ENCODE measurements at places on chromosomes 2 and 18.

GRCh38 chr2:36476411-36476810, 120.8 kb downstream of the CRIM1 start:
- H3K36me3 ChIP-seq: peaks cover 7% of the 10 kb centered on the region
- H3K27ac ChIP-seq: no peak overlapping the region
- H3K4me1 ChIP-seq: no peaks in the 10 kb centered on the region
- DNase-seq: no peak

- no peaks in the 10 kb centered on the region for H3K4me1 ChIP-seq
- H3K4me3 ChIP-seq: no peak overlapping the region
- H3K36me3 ChIP-seq: no peaks in the 10 kb centered on the region
- no peak overlapping the region for H3K27ac ChIP-seq
Observed at GRCh38 chr2:146240391-146240790, 1604.4 kb upstream of the ACVR2A start.

DNA sequence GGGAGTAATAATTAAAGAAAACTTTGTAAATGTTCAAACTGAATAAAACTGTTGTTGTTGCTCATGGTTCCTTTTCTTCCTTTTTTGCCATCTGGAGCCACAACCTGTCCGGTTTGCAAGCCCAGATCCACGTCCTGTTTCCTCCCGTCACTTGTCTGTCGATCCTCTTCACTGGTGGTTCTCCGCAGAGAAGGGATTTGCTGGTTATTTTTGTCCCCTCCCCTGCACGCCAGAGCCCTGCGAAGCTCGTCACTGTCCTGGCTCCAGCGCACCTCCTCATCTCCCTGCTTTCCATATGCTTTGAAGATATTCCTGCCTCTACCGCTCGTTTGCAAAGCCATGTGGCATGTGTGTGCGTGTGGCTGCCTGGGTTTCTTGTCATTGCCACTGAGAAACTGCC, 461.4 kb downstream of the RNF144A start:
- no peaks in the 10 kb centered on the region for H3K27me3 ChIP-seq
- no peaks in the 10 kb centered on the region for H3K36me3 ChIP-seq
- H3K4me3 ChIP-seq: no peak overlapping the region
- DNase-seq: no peak

- H3K4me1 ChIP-seq: no peaks in the 10 kb centered on the region
- H3K27ac ChIP-seq: no peak overlapping the region
- no peak for DNase-seq
- H3K27me3 ChIP-seq: no peaks in the 10 kb centered on the region
- no peak overlapping the region for H3K4me3 ChIP-seq
Observed at GRCh38 chr18:27797484-27797883, 379.4 kb downstream of the CDH2 start.

- no peaks in the 10 kb centered on the region for H3K36me3 ChIP-seq
- no peak overlapping the region for H3K4me3 ChIP-seq
- H3K27ac ChIP-seq: no peak overlapping the region
- peaks cover 3% of the 10 kb centered on the region for H3K27me3 ChIP-seq
Observed at GRCh38 chr2:101466426-101466825, 8.5 kb downstream of the RFX8 start.

DNA sequence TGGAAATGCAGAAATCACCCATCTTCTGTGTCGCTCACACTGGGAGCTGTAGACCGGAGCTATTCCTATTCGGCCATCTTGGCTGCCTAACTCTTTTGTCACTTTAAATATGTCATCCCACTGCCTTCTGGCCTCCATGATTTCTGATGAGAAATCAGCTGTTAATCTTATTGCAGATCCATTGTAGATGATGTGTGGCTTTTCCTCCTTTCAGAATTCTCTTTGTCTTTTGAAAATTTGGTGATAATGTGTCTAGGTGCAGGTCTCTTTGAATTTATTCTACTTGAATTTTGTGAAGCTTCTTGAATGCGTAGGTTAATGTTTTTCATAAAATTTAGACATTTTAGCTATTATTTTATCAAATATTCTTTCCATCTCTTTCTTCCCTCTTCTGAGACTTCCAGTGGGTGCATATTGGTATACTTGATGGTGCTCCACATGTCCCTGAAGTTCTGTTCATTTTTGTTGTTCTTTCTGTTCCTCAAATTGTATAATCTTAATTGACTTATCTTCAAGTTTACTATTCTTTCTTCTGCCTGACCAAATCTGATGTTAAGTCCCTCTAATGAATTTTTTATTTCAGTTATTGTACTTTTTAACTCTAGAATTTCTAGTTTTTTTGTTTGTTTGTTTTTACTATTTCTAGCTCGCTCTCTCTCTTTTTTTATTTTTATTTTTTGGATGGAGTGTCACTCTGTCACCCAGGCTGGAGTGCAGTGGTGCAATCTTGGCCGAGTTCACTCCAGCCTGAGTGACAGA, 90.8 kb upstream of the DLX2 start:
- no peaks in the 10 kb centered on the region for H3K36me3 ChIP-seq
- no peaks in the 10 kb centered on the region for H3K4me1 ChIP-seq
- H3K4me3 ChIP-seq: no peak overlapping the region
- no peak overlapping the region for H3K27ac ChIP-seq
- DNase-seq: no peak

DNA sequence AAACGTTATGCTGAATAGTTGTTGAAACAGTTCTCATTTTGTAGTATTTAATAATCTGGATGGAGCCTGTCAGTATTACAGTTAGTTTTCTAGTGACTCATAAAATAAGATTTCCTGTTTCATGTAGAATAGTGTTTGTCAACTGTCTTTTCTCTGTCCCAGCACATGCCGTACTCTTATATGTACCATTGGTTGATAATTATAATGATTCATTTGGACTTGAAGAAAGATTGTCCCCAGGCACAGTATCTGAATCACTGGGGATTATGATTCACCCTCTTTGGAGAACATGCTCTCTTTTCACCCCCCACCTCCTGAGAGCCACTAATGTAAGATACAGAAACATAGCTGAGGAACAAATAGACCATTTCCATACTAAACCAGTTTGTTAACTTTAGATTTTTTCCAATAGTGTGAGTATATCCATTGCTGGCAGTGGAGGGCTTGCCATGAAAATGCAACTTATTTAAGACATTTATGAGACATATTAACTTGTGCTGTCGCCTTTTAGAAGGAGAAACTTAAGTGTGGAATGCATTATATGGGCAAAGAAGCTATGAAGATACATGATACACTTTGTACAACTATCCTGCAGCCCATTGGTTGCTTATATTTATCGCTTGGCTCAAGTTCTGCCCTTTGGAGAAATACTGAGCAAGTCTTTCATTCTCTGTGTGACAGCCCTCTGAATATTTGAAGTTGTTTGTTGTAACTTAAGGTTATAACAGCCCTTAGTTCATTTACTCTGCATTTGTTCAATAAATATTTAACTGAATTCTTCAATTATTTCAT, 12.4 kb downstream of the COPS8 start:
- DNase-seq: no peak
- H3K4me1 ChIP-seq: no peaks in the 10 kb centered on the region

- H3K27ac ChIP-seq: no peak overlapping the region
- no peaks in the 10 kb centered on the region for H3K4me1 ChIP-seq
- H3K4me3 ChIP-seq: no peak overlapping the region
- no peak for DNase-seq
Observed at GRCh38 chr2:17386771-17387170, 131.5 kb downstream of the RAD51AP2 start.

DNA sequence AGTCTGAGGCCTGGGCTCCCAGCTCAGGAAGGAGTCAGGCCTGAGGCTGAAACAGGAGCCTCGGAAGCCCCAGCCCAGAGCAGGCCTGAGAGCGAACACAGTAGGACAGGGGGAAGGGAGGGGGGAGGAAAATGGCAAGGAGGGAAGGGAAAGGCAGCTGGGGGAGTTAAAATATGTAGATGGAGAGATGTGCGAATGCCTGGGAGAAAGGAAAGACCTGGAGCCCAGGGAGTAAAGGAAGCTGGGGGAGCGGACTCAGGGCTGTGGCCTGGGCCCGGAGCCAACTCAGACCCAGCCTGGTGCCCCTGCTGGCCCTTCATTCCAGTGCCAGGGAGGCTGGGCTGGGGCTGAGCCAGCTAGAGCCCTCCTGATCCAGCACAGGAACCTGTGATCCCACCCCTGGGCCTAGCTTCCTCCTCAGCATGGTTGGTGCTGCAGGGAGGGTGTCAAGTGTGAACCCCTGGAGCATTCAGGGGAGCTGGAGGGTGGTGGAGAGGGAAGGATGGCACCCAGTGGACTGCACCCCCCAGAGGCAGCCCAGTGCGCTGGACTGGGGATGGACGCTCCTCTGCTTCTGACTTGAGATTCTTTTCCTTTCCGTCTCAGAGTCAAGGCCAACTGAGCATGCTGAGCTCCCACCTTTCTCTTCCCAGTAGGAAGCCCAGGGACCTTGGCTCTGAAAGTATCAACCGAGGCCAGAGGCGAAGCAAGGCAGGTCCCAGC, 46.3 kb downstream of the EMX1 start:
- H3K4me3 ChIP-seq: no peak overlapping the region
- H3K27me3 ChIP-seq: no peaks in the 10 kb centered on the region
- no peak for DNase-seq
- no peaks in the 10 kb centered on the region for H3K36me3 ChIP-seq
- no peak overlapping the region for H3K27ac ChIP-seq

GRCh38 chr2:238518172-238518820, 91.6 kb downstream of the ASB1 start:
- H3K4me1 ChIP-seq: no peaks in the 10 kb centered on the region
- no peak overlapping the region for H3K27ac ChIP-seq
- H3K4me3 ChIP-seq: no peak overlapping the region
- H3K27me3 ChIP-seq: peaks cover 14% of the 10 kb centered on the region

DNA sequence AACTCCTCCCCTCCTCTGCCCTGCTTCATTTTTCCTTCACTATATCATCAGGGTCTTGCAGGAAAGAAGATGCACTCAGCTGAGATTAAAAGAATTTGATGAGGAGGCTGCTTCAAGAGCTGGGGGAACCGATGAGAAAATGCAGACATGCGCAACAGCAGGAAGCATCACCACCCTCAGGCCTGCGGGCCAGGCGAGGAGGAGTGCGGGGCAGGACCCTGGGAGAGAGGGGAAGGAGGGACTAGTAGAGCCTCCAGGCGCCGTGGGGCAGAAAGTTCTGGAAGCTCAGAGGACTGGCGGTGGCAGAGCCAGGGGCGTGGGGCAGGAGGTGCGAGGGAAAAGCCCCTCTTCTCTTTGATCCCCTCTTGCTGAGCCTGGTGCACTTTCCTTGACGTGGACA, 108.2 kb downstream of the CD226 start:
- H3K27ac ChIP-seq: no peak overlapping the region
- no peaks in the 10 kb centered on the region for H3K4me1 ChIP-seq
- no peak for DNase-seq
- H3K27me3 ChIP-seq: no peaks in the 10 kb centered on the region

GRCh38 chr2:112730216-112730615, 9.4 kb downstream of the NT5DC4 start:
- no peak overlapping the region for H3K4me3 ChIP-seq
- H3K4me1 ChIP-seq: peaks cover 9% of the 10 kb centered on the region
- peaks cover 26% of the 10 kb centered on the region for H3K27me3 ChIP-seq
- H3K36me3 ChIP-seq: no peaks in the 10 kb centered on the region
- DNase-seq: no peak

- no peak for DNase-seq
- H3K36me3 ChIP-seq: no peaks in the 10 kb centered on the region
- H3K4me1 ChIP-seq: peaks cover 27% of the 10 kb centered on the region
- peak overlapping the region; percentile 41 for H3K4me3 ChIP-seq
- peaks cover 37% of the 10 kb centered on the region for H3K27me3 ChIP-seq
Observed at GRCh38 chr2:161427664-161428587, 11.8 kb downstream of the TBR1 start.

DNA sequence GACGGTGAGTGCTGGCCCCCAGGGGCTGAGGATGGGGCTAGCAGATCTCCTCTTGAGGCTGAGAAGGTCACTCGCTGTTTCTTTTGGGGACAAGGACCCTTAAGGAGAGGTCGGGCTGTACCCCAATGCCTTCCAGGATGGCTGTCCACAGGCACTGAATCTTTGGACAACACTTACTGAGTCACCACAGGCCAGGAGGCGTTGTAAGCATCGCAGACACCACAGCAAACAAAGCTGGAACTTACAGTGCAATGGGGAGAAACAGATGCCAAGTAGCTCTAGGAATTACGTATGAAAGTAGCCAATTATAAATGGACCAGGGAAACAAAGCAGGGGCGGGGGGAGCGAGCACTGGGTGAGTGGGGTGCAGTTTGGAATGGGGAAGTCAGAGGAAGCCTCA, 219.8 kb downstream of the GLI2 start:
- H3K27ac ChIP-seq: no peak overlapping the region
- no peaks in the 10 kb centered on the region for H3K4me1 ChIP-seq
- no peaks in the 10 kb centered on the region for H3K27me3 ChIP-seq
- H3K36me3 ChIP-seq: no peaks in the 10 kb centered on the region
- H3K4me3 ChIP-seq: no peak overlapping the region
- DNase-seq: no peak

DNA sequence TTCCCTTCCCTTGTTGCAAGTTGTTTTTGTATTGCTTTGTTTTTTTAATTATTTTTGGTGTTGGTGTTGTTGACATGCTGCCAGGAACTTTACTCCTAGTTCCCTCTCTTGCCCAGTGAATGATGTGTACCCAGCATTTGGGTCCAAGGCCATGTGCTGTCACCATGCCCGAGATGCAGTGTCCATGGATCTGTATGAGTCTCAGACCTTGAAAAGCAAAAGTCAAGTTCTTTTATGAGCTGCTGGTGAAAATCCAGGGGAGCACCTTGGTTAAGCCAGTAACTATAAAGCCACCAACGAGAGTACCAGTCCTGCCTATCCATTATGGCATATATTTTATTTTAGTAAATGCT, 236.4 kb downstream of the BCL11A start:
- H3K4me3 ChIP-seq: no peak overlapping the region
- H3K27me3 ChIP-seq: no peaks in the 10 kb centered on the region
- no peaks in the 10 kb centered on the region for H3K36me3 ChIP-seq
- H3K27ac ChIP-seq: no peak overlapping the region
- no peak for DNase-seq
- H3K4me1 ChIP-seq: no peaks in the 10 kb centered on the region

- no peaks in the 10 kb centered on the region for H3K27me3 ChIP-seq
- H3K36me3 ChIP-seq: no peaks in the 10 kb centered on the region
- no peak for DNase-seq
- H3K4me3 ChIP-seq: no peak overlapping the region
- H3K4me1 ChIP-seq: no peaks in the 10 kb centered on the region
Observed at GRCh38 chr2:229575569-229576315, 138.6 kb downstream of the DNER start.

- no peaks in the 10 kb centered on the region for H3K36me3 ChIP-seq
- no peak overlapping the region for H3K27ac ChIP-seq
- no peak for DNase-seq
- no peak overlapping the region for H3K4me3 ChIP-seq
Observed at GRCh38 chr2:159009940-159010339, 41.5 kb downstream of the TANC1 start.
